ENCODE measurements at places on chromosomes 2 and 18.

DNA sequence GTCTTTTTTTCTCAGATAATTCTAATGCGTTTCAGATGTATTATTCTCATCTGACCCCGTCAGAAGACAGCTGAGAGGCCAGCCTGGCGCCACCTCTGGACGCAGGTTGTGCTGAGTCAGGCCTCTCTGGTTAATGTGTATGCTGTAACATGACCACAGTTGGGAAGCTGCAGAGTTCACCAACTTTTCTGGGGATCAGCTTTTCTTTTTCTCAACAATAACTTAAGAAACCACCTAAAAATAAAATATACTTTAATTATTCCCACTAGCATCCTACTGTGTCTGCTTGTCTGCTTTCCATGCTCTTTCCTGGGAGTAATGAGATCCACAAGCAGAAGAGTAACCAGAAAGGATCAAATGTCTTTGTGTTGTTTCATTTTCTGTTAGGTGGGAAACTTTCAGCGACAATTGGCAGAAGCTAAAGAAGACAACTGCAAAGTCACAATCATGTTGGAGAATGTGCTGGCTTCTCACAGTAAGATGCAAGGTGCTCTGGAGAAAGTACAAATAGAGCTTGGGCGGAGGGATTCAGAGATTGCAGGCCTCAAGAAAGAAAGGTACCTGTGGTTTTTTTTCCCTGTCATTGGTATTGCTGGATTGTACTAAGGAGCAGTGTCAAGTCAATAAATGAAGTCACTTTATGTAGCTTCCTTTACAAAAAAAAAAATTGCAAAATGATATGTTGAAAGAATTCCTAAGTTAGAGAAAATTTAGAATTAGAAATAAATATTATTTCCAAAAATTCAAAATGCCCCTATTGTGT lies 79.8 kb downstream of the CCDC150 start:
- DNase-seq, result no peak

DNA sequence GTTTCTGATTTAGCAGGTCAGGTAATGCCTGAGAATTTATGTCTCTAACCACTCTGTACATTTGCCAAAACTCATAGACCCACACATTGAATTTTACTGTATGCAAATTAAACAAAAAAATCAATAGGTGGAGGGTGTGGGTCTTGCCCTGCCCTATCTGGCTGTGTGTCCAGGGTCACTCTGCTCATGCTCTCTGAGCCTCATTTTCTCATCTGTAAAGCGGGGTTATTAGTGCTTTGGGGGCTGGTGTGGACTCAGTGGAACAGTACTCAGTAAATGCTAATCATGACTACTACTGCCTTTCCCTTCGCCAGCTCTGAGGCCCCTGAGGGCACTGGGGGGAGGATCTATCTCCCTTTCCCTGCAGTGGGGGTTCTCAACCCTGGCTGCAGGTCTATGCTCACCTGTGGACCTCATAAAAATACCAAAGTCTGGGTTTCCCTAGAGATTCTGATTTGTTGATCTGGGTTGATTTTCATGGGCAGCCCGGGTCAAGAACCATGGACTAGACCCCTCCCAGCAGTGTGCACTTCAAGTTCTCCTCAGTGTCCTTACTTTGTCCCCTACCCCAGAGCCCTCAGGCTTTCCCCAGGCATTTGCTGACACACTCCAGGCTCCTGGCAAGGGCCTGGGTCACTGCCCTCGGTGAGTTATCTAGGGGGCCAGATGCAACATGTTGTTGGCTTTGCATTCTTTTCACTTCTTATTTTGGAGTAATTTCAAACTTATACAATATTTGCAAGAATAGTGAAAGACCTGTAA lies 27.5 kb downstream of the MTHFD2 start:
- DNase-seq, result no peak

- DNase-seq, result no peak
These were observed 248.8 kb downstream of the RDH14 start for GRCh38 chr2:18311420-18312195.

- DNase-seq, result no peak
These were observed 69.8 kb upstream of the KCTD1 start for GRCh38 chr18:26618135-26618534.

- DNase-seq, result no peak
These were observed 12.9 kb upstream of the ESPNL start for GRCh38 chr2:238087211-238087610.

DNA sequence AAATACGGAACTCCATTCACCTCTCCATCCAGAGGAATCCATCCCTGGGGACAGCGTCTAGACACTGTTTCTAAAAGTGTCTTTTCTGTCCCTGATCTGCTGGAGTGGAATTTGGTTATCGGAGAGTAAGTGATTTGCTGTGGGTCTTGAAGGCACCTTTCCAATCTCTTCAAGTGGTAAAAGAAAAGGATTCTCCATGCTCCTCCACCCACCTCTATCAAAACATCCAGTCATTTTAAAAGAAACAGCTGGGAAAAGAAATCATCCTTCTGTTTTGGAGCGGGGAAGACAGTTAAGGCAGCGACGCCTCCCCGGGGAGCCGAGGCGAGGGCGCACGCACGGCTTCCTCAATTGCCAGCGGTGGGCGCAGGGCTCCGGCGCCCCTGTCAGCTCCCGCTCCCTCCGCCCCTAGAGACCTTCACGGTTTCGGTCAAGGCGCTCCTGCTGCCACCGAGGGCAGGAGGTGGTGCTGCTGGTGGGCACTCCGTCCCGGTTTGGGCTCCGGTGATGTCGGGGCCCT lies 547 bp downstream of the SLC35F5 start:
- no peak for DNase-seq

GRCh38 chr2:69335311-69335710 lies 51.7 kb downstream of the GFPT1 start:
- DNase-seq, result no peak

DNA sequence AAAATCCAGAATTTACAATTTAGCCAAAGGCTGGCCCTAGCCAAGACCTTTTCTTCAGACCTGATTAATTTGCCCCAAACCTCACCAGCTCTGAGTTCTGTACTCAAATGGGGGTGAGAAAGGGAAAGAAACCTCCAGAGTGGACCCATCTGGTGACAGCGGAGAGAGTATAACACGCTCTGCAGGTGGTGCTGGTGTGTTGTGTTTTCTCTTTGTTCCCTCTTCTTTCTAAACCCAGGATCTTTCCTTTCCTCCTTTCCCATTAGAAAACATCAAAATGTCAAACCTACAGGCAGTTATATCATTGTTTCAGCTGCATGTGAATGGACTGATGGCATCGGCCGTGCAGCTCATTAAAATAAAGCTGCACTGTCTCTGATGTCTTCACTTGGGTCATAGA lies 253.2 kb upstream of the SP5 start:
- no peak for DNase-seq

DNA sequence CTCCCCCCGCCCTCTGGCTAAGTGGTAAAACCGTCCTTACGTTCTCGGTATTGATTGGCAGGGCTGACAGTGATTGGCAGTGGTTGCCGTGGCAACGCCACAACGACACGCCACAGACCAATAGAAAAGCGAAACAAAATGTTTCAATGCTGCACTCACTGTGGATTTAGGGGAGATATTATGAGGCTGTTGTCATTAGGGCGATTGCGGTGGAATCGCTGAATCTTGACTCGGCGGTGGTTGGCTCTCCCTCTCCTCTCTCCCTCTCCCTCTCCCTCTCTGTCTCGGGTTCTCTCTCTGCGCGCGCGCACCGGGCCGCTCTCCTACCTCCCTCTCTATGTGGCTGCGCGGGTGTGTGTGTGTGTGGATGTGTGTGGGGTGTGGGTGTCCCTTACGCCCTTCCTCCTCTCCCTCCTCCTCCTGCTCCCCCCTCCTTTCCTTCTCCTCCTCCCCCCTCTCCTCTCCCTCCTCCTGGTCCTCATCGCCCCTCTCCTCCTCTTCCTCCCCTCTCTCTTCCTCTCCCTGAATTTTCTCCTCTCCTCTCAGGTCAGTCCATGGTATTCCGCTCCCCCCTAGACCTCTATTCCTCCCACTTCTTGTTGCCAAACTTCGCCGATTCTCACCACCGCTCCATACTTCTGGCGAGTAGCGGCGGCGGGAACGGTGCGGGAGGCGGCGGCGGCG lies at the start of gene SIX3:
Gene SIX3 (plus strand): TSS at position 152 of the 684 bp plus-strand sequence. CDS start 403 bp downstream, at position 555.
- no peak for DNase-seq

All from NCI-H446 (cell line).